ENCODE measurements at places on chromosomes 2 and 18.

GRCh38 chr2:153311432-153311831 is 167.1 kb downstream of the RPRM start:
- no peak for DNase-seq

DNA sequence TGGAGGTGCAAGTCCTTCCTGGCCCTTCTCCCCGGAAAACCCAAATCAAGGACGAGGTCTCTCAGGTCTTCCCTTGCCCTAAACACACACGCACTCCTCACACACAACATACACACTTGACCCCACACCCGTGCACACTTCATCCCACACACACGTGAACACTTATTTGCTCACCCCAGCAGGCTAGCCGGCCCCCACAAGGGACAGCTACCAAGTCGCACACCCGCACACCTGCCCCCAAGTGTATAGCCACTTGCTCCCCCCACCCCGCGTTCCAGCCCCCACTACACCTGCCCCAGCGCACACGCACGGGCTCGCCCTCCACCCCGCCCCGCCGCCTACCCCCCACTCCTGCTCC is 359 bp downstream of the TGFBRAP1 start:
- DNase-seq, result no peak

GRCh38 chr18:58113337-58113736 is 69.3 kb downstream of the NEDD4L start:
- no peak for DNase-seq

DNA sequence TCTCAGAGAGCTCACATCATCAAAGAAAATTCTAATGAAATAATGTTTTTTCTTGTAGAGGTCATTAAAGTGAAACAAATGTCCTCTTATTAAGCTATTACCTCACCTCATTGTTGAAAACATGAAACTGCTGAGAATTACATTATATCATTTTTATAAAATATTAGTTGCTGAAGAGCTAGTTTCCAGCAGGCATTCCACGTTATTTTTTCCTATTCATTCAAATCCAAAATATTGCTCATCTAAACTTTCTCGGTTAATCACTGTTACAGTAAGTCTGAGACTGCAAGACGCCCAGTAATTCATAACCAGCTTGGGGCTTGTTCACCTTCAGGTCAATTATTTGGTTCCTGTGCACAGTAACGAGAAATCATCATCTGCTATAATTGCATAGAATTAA is 138.5 kb upstream of the RASGRP3 start:
- no peak for DNase-seq

DNA sequence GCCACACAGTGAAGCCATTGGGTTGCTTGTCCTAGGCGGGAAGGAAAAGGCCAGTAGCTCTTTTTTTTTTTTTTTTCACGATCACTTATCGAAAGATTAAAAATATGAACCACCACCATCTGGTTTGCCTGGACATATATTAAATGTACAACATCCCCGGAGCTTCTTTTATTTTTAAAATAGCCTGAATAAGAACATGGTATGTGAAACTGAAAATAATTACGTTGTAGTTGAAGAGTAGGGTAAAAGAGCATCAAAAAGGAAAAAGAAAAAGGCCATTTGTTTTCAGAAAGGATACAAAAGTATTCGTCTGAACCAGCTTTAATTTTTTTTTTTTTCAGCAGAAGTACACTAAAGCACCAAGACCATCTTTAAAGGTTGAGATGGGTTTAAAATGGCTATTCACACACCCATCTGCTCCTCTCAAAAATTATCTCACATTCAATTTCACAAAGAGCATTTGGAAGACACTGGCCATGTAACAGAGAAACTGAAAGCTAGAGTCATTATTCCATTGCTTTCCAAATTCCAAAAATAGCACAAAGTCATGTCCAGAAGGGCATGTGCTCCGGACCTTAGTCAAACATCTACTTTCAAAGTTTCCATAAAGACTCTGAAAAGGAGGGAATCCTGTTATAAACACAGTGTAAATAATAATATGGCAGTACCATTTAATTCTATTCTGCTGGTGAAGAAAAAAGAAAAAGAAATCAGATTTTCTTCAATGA is 82.9 kb downstream of the SCN3A start:
- no peak for DNase-seq

DNA sequence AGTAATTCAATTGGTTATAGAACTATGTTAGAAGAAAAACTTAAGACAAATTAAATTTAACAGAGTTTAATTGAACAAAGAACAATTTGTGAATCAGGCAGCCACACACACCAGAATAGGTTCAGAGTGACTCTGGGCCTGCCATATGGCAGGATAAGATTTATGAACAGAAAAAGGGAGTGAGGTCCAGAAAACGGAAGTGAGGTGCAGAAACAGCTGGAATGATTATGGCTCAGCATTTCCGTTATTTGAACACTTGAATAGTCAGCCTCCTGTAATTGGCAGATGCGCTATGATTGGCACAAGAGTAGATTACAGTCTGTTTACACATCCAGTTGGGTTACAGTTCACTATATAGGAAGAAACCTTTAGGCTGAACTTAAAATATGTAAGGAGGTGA is 99.0 kb downstream of the MBD2 start:
- no peak for DNase-seq
